ENCODE measurements at places on chromosomes 1 and 21. TPM values are rescaled to one million over a fixed set of nuclear protein-coding genes. Genes with fewer than 3 reads are reported as not detected.

Gene FCRL4
- not detected for total RNA-seq

DNA sequence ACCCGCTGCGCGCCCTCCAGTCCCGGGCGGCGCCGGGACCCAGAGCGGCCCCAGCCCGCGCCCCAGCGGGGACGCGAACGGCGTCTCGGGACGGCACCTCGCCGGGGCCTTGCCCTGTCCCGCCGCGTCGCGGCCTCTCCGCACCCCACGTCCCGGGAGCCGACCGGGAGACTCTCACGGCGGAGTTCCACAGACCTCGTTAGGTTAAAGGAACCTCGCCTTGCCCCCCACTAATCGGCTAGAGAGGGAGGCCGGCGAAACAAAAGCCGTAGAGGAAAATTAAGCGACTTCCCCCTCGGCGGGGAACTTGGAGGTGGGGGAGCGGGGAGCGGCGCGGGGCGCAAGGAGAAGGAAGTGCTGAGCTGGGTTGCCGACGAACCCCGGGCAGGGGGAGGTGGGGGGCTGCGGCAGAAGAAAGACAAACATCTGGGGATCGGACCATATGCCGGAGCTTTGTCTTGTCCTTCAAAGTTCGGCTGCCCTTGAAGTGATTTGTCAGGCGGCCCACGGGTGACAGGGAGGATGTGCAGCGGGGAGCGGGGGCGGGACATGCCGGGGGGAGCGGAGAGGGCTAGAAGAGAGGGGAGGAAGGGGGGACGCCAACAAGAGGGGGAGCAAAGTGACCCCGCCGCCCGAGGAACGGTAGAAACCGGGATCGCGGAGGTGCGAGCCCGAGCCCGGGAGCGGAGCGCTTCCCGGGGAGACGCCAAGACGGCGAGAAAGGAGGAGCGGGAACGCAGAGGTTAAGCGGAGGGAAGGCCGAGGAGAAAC, 120.0 kb upstream of the RRP15 start:
- peak; percentile 40 for DNase-seq
- H3K4me3 ChIP-seq, result peak overlapping the region; percentile 61
- H3K27ac ChIP-seq, result no peak overlapping the region
- no peaks in the 10 kb centered on the region for H3K36me3 ChIP-seq

DNA sequence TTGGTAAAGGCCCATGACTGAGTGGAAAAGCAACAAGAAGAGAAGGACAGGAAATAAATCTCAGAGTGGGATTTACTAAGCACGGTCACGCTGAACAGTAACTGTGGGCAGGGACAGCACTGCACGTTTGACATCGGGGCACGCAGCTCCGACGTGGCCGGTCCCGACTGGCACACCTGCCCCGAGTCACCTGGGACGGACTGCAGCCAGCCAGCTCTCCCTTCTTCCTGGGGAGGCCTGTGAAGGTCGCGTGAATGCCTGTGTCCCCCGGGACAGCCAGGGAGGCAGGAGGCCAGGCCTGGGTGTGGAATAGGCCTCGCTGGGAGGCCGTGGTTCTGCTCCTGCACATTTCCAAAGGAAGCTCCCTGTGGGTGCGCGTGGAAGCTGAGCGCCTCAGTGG, 140.2 kb downstream of the PRDM16 start:
- no peaks in the 10 kb centered on the region for H3K27me3 ChIP-seq
- no peak for DNase-seq
- H3K27ac ChIP-seq, result no peak overlapping the region
- H3K4me1 ChIP-seq, result no peaks in the 10 kb centered on the region
- H3K4me3 ChIP-seq, result no peak overlapping the region

DNA sequence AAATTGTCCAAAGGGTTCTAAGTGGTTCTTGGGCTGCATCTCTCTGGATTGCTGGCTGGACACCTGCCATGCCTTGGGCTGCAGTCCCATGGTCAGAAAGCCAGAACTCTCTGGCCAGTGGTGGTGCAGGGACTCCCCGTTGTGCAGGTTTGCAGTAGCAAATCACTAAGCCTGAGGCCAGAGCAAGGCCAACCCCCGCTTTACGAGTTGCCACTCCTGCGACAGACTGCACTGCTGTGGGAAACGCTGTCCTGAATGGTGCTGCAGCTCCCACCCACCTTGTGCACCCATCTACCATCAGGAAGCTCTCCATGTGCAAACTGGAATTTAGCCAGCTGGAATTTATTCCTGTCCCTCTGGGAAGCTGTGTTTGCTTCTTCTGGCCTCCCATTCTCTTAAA, 45.7 kb downstream of the LHX4 start:
- no peak overlapping the region for H3K27ac ChIP-seq
- H3K36me3 ChIP-seq, result peaks cover 15% of the 10 kb centered on the region
- no peak overlapping the region for H3K4me3 ChIP-seq
- no peaks in the 10 kb centered on the region for H3K27me3 ChIP-seq
- DNase-seq, result no peak

- no peak for DNase-seq
- no peaks in the 10 kb centered on the region for H3K36me3 ChIP-seq
- H3K27ac ChIP-seq, result no peak overlapping the region
- H3K4me1 ChIP-seq, result no peaks in the 10 kb centered on the region
- no peak overlapping the region for H3K4me3 ChIP-seq
- no peaks in the 10 kb centered on the region for H3K27me3 ChIP-seq
Measured at GRCh38 chr1:188129856-188130838, 1301.4 kb downstream of the PLA2G4A start.

- DNase-seq, result no peak
- peaks cover 3% of the 10 kb centered on the region for H3K4me1 ChIP-seq
- no peak overlapping the region for H3K27ac ChIP-seq
- H3K27me3 ChIP-seq, result peaks cover 4% of the 10 kb centered on the region
Measured at GRCh38 chr1:179820226-179820970, 57.2 kb downstream of the TOR1AIP2 start.

DNA sequence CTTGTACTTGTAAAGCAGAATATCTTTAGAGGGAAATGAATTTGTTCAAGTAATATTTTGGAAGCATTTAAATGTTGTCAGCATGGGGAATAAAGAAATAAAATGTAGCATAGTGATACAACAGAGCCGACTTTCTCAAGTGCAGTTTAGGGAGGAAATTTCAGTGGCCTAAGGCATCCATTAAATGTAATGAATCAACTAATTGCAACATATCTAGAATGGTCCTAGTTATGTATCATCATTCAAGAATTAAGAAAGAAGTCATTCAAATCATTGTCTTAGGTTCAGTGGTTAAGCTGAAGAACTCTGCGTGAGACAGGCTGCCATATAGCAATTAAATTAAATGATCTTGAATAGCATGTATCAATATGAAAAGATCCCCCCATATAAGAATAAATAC, 360.7 kb downstream of the TBX15 start:
- no peak overlapping the region for H3K27ac ChIP-seq
- DNase-seq, result no peak
- H3K36me3 ChIP-seq, result no peaks in the 10 kb centered on the region
- H3K4me3 ChIP-seq, result no peak overlapping the region
- H3K27me3 ChIP-seq, result no peaks in the 10 kb centered on the region
- no peaks in the 10 kb centered on the region for H3K4me1 ChIP-seq

- DNase-seq, result no peak
- H3K36me3 ChIP-seq, result no peaks in the 10 kb centered on the region
- peaks cover 4% of the 10 kb centered on the region for H3K4me1 ChIP-seq
- H3K4me3 ChIP-seq, result no peak overlapping the region
Measured at GRCh38 chr1:198465201-198466144, 75.0 kb downstream of the ATP6V1G3 start.

GRCh38 chr1:156387870-156388173, 18.8 kb downstream of the RHBG start:
- peaks cover 44% of the 10 kb centered on the region for H3K27me3 ChIP-seq
- no peak overlapping the region for H3K27ac ChIP-seq
- H3K4me3 ChIP-seq, result no peak overlapping the region
- no peaks in the 10 kb centered on the region for H3K36me3 ChIP-seq
- DNase-seq, result no peak
- H3K4me1 ChIP-seq, result peaks cover 5% of the 10 kb centered on the region

All from activated naive CD8-positive, alpha-beta T cell treated with anti-CD3 and anti-CD28 coated beads, Interleukin-2, amount 10 ng/mL, durations not matched to agents 7 days and 5 days (primary cell).